ENCODE measurements at places on chromosomes 5 and 9. TPM values are rescaled to one million over a fixed set of nuclear protein-coding genes. Genes with fewer than 3 reads are reported as not detected.

DNA sequence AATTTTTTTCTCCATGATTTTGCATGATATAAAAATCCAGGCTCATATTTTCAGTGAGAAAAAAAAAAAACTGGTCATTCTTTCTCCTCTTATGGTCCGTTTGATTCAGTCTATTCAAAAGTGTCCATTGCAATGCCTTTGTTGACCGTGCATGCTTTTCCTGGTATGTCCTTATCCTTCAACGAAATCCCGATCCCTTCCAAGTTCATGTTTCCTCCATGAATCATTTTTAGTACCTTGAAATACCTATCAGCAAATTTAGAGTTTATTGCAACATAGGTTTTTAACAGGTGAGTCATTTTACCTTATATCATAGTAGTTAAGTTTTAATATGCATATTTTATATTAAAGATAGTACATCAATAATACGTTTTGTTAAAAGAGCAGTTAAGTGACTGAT, 773.8 kb upstream of the CHD1 start:
- DNase-seq: no peak

LCN9 gene
- polyA plus RNA-seq: not detected

GRCh38 chr5:142221091-142221860, 103.5 kb downstream of the SPRY4 start:
- no peak for DNase-seq

DNA sequence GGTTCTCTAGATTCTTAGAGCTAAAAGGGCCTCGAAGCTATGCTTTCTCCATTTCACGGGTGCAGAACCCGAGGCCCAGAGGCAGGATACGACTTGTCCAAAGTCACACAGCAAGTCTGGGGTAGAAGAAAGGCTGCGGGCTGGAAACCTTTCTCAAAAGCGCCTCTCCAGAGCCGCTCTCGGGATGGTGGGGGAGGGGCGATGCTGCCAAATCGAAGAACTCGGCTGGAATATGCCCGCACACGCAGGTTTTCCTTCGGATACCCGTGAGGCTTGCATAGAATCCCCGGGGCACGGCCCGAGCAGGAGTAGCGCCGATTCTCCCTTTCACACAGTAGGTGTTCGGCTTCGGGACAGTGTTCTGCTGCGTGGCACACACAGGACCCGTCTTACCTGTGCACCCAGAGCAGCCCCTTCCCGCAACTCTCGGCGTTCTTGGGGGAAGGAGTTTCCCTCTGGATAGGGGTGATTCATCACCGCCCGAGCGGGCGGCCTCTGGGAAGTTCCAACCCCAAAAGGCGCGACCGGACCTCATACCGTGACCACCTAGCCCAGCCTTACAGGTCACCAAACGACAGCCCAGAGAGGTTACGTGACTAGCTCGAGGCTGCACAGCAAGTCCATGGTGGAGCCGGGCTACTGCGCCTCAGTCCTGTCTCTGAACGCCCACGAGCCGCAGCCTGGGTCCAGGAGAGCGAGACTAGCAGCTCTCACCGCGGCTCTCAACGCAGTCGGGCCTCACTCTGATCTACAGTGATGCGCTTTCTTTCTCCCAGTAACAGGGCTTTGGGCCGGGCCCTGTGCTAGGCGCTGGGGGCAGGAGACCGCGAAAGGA, 4.1 kb downstream of the PAX5 start:
- no peak for DNase-seq

GRCh38 chr9:37187713-37188439, 67.5 kb downstream of the ZCCHC7 start:
- no peak for DNase-seq

DNA sequence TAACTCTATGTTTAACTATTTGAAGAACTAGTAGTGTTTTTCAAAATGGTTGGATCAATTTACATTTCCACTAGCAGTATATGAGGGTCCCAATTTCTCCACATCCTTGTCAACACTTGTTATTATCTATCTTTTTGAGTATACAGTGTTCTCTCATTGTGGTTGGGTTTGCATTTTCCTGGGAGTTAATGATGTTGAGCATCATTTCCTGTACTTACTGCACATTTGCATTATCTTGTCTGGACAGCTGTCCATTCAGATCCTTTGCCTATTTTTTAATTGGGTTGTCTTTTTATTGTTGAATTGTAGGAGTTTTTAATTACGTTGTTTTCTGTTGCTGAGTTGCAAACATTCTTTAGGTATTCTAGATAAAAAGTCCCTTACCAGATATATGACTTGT, 103.4 kb upstream of the LRRTM2 start:
- no peak for DNase-seq

SLC36A2 gene
- not detected for polyA plus RNA-seq

DNA sequence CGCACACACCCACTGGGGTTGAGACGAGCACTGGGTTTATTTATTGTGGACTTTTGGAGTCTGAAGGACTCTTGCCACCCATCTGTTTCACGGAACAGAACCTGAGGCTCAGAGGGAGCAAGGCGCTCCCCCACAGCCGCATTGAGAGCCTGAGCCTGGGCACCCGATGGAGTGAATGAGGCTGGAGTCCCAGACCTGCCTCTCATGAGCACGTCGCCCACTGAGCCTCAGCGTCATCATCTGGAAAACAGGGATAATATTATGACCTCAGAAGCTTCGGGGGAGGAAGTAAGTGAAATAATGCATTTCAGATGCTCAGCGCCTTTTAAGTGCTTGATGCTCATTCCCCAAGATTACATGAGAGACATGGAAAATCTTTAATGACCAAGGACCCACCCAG, 5.5 kb downstream of the NEK6 start:
- DNase-seq: no peak

- no peak for DNase-seq
These were observed 255.6 kb upstream of the IZUMO3 start for GRCh38 chr9:24801344-24801743.

TLX3 gene
- not detected for polyA plus RNA-seq

SHC3 gene
- not detected for polyA plus RNA-seq

DNA sequence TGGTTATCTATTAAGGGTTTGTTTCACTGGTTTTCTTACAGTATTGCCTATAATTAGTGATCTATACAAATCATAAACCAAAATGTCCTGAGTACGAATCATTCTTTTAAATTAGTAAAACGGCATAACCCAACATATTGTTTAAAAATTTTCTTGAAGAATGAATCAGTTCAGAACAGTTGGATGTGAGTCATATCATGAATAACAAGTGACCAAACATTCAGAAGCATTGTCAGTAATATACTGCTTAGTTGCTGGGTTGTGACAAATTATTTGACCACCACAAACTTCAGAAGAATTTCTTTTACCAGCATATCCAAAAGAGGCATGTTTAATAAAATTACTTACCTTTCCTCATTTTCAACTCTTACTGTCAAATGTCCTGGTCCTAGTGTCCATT, 111.2 kb downstream of the UNC13B start:
- DNase-seq: no peak

DNA sequence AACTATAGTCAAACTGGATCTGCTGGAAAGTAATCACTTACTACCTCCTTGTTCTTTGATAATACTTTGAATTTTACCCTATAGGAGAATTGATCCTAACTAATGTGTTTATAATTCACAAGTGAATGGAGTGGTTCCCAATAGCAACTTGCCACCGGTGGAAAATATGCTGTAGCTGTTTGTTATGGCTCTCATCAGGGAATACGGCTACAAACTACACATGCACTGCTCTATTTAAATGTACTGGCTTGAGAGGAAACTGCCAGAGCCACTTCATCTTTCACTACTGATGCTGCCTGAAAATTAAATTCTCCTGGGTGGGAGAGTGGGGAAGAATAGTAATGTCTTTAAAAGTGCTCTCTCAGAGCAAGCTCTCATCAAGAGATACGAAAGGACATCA, 448.5 kb upstream of the GRAMD2B start:
- no peak for DNase-seq

DNA sequence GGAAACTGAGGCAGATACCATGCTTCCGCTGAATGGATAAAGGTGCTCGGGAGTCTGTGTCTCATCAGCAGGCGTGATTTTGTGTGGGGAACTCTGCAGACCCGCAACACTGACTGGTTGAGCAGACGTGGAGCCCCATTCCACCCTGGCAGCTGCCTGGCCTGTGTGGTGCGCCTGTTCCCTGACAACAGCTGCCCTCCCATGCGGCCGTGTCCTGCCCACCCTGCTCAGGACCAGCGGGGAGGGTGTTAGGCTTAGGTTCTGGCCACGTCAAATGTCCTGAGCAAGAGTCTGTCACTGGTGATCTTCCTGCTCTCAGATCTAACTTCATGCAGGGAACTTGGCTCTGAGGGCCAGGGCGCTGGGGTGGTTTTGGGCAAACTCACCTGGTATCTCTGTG, 417.7 kb upstream of the IRX4 start:
- DNase-seq: no peak

DNA sequence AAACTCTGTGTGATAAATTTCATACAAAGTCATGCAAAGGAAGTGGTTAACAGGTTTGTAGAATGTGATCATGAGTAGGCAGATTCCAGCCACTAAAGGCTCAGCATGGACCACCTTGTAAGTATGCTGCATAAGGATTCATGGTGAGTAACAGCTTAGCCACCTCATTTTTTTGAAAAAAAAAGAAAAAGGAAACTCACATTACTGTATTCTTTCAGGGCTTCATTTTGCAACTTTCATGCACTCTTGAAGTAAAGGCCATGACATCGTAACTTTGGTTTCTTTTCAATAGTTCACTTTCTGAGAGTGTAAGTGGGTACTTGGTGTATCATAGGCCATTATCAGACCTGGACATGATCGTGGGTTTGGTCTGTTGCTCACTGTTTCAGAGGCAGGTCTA, 175.1 kb downstream of the PCSK1 start:
- DNase-seq: no peak

GRCh38 chr9:132879457-132880323, 992 bp downstream of the SPACA9 start:
- DNase-seq: no peak

- no peak for DNase-seq
These were observed 24.3 kb upstream of the F2R start for GRCh38 chr5:76691467-76692273.

DNA sequence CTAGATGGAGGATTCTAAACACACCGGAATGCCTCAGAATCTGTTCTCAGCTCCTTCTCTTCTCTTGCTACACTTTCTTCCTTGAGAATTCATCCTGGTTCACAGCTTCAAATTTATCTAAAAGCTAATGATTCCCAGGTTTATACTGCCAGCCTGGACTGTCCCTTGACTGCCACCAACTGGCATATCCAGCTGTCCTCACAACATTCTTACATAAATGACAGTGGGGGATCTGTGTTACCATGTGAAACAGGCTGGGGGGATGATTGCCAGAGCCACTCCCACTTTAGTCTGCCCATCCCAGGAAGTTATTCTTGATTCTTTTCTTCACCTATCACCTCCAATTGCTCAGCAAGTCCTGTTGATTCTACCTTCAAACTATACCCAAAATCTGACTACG, 27.2 kb upstream of the ZFR start:
- no peak for DNase-seq

DNA sequence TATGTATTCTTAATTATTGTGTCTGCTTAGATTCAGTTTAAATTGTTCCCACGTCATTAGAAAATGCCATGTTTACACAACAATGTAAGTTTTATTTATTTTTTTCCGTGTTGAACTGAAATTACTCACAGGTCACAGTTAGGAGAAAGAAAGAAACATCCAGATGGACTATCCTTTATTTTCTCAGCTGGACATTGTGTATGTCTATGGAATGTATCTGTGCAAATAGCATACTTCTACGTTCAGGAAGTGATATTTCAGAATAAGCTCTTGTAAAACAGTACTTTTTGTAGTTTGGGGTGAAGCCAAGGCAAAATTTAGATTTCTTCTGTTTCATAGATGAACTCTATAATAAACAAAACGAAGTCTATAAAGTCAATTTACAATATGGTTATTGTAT, 249.0 kb upstream of the ZNF608 start:
- no peak for DNase-seq

DNA sequence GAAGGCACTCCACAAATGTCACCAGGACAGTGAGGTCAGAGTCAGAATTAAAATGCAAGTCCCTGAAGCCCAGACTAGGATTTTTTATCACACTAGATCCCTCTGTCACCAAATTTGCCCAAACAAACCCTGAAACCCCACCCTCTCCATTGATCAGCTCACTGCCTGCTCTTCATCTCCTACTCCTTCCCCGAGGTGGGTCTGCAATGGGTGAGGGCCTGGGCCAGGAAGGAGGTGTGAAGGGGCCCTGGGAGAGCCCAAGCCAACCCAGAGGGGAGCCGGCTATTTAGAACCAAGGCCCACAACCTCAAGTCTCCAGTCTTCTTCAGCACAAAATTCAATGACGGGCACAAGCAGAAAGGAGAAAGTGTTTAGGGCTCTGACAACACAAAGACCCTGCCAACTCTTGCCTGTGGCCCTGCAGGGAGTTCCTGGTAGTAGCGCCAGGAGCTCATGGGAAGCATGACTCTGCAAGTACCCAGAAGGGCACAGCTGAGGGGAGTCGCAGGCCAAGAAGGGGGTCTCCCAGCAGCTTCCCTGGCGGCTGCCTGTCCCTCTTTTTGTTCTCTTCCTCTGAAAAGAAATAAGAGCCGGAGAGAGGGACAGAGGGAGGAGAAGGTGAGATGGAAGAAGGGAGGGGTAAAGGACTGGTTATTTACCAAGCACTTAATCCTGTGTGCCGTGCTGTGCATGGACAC, 5.5 kb downstream of the FOXI1 start:
- DNase-seq: no peak

DNA sequence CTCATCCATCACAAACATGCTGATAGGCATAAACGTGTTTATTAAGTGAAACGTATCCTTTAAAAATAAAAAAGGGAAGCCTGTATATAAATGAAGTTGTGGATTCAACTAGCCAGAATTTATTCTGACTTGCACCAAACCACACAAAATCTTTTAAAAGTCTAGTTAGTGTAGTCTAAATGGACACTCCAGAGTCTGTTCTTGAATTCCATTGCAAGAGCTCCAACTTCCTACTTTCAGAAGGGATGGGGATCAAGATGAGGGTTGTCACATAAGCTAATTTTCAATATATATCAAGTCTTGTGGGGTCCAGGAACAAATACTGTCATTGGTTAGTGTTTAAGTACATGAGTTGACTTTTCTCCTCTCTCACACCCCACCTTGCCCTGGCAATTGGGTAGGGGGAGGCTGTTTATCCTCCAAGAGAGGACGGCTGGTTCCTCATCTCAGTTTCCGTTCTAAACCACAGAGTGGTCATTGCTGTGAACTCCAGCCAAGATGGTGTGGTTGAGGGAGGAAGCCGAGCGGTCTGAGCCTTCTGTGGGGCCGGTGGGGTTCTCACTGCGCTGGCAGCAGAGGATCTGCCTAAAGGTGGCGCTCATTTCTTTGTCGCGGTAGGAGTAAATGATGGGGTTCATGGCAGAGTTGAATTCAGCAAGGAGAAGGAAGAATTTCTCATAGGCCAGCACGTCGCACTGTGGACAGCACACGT, 163.2 kb downstream of the LPAR1 start:
- DNase-seq: no peak
